Mesothelial cell of epicardium (in vitro differentiated cells): ENCODE measurements at places on chromosomes 12 and 14.

DNA sequence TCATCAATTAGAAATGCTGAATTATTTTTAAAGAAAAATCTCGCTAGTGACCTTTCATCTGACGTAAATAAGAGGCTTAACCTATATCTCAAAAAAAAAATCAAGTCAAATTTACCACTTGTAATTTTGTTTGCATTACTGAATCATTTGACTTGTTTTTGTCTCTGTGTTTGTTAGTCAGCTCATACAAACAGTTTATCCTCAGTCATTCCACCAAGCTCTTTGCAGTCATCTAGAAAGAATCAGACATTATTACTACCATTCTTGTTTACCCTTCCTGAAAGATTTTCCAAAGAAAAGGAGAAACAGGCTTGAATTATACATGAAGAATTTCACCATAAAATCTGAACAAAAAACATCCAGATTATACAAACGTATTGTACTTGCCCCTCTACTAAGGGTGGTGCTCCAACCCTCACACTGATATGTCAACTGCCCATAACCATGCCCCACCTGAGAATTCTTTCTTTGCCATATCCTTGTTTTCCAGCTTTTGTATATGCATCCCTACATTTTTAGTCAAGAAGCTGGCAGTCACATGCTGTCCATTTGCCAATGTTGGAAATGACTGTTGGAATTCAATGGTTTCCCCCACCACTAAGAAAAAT is 257.2 kb downstream of the PAWR start:
- no peaks in the 10 kb centered on the region for H3K36me3 ChIP-seq
- H3K4me3 ChIP-seq: no peak overlapping the region
- no peak for DNase-seq
- H3K27me3 ChIP-seq: no peaks in the 10 kb centered on the region
- peaks cover 13% of the 10 kb centered on the region for H3K4me1 ChIP-seq

GRCh38 chr14:81971911-81972310 is 438.3 kb upstream of the SEL1L start:
- peaks cover 9% of the 10 kb centered on the region for H3K36me3 ChIP-seq
- DNase-seq: no peak
- H3K27me3 ChIP-seq: no peaks in the 10 kb centered on the region
- no peak overlapping the region for H3K27ac ChIP-seq
- H3K4me1 ChIP-seq: peaks cover 7% of the 10 kb centered on the region

DNA sequence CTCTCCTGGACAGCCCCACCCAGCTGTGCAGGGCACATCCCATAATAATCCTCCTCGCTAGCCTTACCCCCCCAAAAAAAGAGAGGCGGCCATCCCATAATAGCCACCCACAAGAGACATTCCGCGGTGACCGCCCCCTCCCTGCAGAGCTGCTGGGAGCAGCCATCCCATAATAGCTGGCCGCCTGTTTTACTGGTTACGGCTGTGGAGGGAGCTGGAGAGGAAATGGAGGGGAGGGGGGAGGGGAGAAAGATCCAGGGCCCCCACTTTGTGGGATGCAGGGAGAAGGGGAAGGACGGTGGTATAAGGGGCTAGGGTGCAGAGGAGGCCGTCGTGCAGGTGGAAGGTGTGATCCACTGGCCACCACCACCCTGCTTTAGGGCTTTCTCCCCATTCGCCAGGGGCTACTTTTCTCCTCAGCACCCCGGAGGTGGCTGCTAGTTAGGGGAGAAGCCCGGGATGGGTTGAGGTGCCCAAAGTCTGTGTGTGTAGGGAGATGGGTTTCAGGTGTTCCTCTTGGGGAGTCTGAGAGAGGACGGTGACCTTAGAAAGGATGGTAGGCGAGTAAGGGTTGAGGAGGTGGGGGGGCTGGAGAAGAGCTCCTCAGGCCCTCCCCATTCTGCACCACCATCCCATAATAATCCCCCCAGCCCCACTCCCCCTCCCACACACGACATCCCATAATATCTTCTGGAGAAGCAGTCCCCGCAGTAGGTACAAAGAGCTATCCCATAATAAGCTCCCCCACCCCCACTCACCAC is 6.0 kb upstream of the CHD4 start:
- peak overlapping the region; percentile 21 for H3K4me3 ChIP-seq
- no peaks in the 10 kb centered on the region for H3K36me3 ChIP-seq
- peaks cover 36% of the 10 kb centered on the region for H3K4me1 ChIP-seq

GRCh38 chr12:52521175-52521567 is 977 bp upstream of the KRT5 start:
- no peak overlapping the region for H3K4me3 ChIP-seq
- DNase-seq: no peak
- peaks cover 32% of the 10 kb centered on the region for H3K4me1 ChIP-seq
- H3K27ac ChIP-seq: peak overlapping the region; percentile 16
- peaks cover 13% of the 10 kb centered on the region for H3K27me3 ChIP-seq

GRCh38 chr12:68114606-68115005 is 44.9 kb downstream of the IFNG start:
- no peaks in the 10 kb centered on the region for H3K36me3 ChIP-seq
- H3K4me3 ChIP-seq: no peak overlapping the region
- H3K27ac ChIP-seq: no peak overlapping the region
- peaks cover 5% of the 10 kb centered on the region for H3K4me1 ChIP-seq

DNA sequence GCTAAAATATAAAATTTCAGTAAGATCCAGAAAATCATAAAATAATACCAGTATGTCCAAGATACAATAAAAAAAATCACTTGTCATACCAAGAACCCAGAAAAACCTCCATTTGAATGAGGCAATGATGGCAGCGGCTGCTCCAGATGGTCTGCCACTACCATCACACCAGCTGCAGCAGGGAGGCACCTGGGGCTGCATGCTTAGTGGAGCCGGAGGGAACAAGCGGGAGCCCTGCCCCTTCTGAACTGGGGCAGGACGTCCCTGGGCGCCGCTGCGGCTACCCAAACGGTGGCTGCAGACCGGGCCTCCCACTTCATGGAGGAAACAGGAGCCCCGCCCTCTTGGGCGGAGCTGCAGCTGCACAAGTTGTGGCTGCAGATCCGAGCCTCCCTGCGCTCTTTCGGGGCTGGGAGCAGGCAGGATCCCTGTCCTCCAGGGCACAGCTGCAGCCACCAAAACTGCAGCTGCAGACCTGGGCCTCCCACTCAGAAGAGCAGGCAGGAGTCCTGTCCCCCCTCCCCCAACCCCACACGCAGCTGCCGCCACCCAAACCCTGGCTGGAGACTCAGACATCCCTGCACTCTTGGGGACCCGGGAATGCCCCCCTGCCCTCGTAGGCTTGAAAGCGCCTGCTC is 36.1 kb upstream of the OR5AU1 start:
- H3K4me3 ChIP-seq: peak overlapping the region; percentile 55
- peaks cover 16% of the 10 kb centered on the region for H3K27me3 ChIP-seq
- H3K36me3 ChIP-seq: no peaks in the 10 kb centered on the region
- DNase-seq: peak; percentile 43
- peaks cover 3% of the 10 kb centered on the region for H3K4me1 ChIP-seq
- no peak overlapping the region for H3K27ac ChIP-seq

DNA sequence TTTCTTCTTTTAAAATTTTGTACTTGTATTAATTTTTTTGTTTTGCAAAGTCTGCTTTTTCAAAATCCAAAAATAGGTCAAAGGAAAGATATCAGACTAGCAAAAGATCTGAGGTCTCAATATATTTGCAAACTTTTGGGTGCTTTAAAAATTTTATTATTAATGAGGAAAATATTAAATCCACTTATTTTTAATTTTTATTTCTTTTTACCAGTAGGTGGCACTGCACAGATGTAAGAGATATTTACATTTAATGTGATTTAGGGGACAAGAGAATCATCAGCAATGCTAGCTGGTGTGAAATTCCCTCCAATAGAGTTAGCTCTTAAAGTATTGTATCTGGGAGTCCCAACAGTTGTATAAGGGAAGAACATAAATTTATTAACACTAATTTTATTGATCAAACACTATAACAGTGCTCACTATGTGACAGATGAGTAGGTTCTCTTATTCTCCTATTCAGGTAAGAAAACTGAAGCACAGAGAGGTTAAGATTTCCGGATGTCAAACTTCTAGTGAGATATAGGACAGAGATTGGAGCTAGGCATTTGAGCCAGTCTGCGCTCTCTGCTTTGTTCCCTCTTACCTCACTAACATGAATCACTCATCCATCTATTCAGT is 30.5 kb downstream of the ALX1 start:
- H3K27me3 ChIP-seq: no peaks in the 10 kb centered on the region
- no peak overlapping the region for H3K27ac ChIP-seq
- no peak for DNase-seq
- H3K4me3 ChIP-seq: no peak overlapping the region
- H3K36me3 ChIP-seq: peaks cover 2% of the 10 kb centered on the region

DNA sequence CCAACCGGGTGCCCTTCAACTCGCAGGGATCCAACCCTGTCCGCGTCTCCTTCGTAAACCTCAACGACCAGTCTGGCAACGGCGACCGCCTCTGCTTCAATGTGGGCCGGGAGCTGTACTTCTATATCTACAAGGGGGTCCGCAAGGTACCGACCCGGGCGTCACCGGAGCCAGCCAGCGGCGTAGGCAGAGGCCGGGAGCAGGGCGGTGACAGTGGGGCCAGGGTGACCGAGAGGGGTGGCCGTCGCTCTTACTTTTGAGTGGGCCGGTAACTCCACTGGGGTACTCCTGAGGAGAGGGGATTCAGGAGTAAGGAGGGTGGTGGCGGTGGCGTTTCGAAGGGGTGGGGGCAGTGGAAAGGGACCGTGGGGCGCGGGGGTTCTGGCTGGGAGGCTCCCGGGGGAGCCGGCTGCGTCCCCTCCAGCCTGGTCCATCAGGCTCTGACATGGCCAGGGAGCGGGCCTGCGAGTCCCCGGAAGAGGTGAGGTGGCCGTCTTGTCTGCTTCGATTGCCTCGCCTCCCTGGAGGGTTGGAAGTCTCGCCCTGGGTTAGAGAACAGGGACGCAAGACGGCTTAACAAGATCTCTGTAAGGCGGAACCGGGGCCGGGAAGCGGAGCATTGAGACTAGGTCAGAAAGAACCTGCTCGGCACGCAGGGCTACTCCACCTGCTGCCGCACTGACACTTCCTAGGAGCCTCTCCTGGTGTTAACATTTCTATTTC is 491 bp downstream of the WDR20 start:
- DNase-seq: peak; percentile 23
- H3K4me3 ChIP-seq: peak overlapping the region; percentile 98
- H3K27me3 ChIP-seq: no peaks in the 10 kb centered on the region
- H3K27ac ChIP-seq: peak overlapping the region; percentile 98
